ENCODE measurements at places on chromosomes 2 and 18. TPM values are rescaled to one million over a fixed set of nuclear protein-coding genes. Genes with fewer than 3 reads are reported as not detected.

PLGLB1 gene
- total RNA-seq: 2.2 TPM

PIEZO2 gene
- total RNA-seq: 268 TPM

KRTCAP3 gene
- not detected for total RNA-seq

GYPC gene
- total RNA-seq: 77.5 TPM

UGT1A5 gene
- not detected for total RNA-seq

MYO3B gene
- under 0.01 TPM for total RNA-seq

MTCL1 gene
- 37.2 TPM for total RNA-seq

STPG4 gene
- 0.52 TPM for total RNA-seq

TUBA3E gene
- not detected for total RNA-seq

CASP10 gene
- 0.52 TPM for total RNA-seq

SERPINB13 gene
- total RNA-seq: not detected

UGT1A10 gene
- not detected for total RNA-seq

B3GNT2 gene
- 15.4 TPM for total RNA-seq

PRSS56 gene
- total RNA-seq: not detected

SPP2 gene
- total RNA-seq: not detected

AGXT gene
- not detected for total RNA-seq

UCN gene
- 1.4 TPM for total RNA-seq

FKBP7 gene
- 48.2 TPM for total RNA-seq

SSB gene
- total RNA-seq: 154 TPM

HOXD10 gene
- total RNA-seq: 0.78 TPM

ATP6V1C2 gene
- total RNA-seq: not detected

ORC4 gene
- 34.1 TPM for total RNA-seq

ARL4C gene
- 59.3 TPM for total RNA-seq

IGFBP2 gene
- 13.5 TPM for total RNA-seq

ZNF385B gene
- total RNA-seq: 13.5 TPM
